Panc1 (cell line): ENCODE measurements at places on chromosomes 5 and 9. TPM values are rescaled to one million over a fixed set of nuclear protein-coding genes. Genes with fewer than 3 reads are reported as not detected.

GRCh38 chr5:56076486-56076885 lies 81.7 kb upstream of the IL6ST start:
- no peaks in the 10 kb centered on the region for H3K27me3 ChIP-seq
- H3K4me3 ChIP-seq: no peak overlapping the region
- no peaks in the 10 kb centered on the region for H3K4me1 ChIP-seq
- no peak for DNase-seq
- H3K36me3 ChIP-seq: no peaks in the 10 kb centered on the region
- no peak overlapping the region for H3K27ac ChIP-seq

GRCh38 chr9:113876151-113876992 lies at the start of gene ZNF618:
Gene ZNF618, plus strand, starts transcription at chr9:113876309. Its CDS starts 72 bp downstream, at chr9:113876381.
- H3K27me3 ChIP-seq: peaks cover 3% of the 10 kb centered on the region; the same call in 1 of the 2 replicates
- H3K36me3 ChIP-seq: no peaks in the 10 kb centered on the region
- peak within 1 kb of the TSS; percentile 50 for H3K4me3 ChIP-seq

DNA sequence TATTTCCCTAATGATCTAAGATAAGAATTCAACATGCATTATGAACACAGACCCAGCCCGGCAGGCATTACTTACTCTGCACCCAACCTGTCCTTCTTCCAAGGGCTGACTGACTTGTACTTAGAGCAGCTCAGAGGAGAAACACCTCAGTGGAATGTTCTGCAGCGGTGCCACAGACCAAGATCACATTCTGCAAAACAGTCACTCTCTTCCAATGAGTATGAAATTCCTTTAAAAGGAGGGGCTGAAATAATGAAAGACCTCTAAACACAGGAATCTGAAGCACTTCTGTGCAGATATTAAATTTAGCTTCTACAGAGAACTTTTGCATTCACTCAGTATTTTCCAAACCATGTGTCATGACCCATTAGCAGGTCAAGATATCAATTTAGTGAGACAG lies 172.9 kb downstream of the ZDHHC21 start:
- DNase-seq: no peak
- H3K4me3 ChIP-seq: no peak overlapping the region
- H3K27me3 ChIP-seq: no peaks in the 10 kb centered on the region
- H3K27ac ChIP-seq: no peak overlapping the region
- no peaks in the 10 kb centered on the region for H3K4me1 ChIP-seq

DNA sequence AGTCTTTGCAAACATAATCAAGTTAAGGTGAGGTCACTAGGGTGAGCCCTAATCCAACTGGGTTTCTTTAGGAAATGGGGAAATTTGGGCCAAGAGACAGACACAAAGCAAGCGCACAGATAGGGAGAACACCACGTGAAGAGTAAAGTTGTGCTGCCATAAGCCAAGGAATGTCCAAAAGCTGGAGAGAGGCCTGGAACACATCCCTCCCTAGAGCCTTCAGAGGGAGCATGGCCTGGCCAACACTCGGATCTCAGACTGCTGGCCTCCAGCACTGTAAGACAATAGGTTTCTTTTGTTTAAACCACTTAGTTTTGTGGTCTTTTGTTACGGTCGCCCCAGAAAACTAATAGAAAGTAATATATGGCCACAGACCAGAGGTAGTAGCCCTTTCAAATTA lies 8.1 kb upstream of the ROR2 start:
- H3K27me3 ChIP-seq: no peaks in the 10 kb centered on the region
- no peak for DNase-seq
- no peak overlapping the region for H3K4me3 ChIP-seq

GRCh38 chr9:88056876-88057275 lies 81.4 kb downstream of the SPATA31C2 start:
- no peaks in the 10 kb centered on the region for H3K27me3 ChIP-seq
- DNase-seq: no peak
- no peak overlapping the region for H3K27ac ChIP-seq
- no peaks in the 10 kb centered on the region for H3K36me3 ChIP-seq
- H3K4me3 ChIP-seq: no peak overlapping the region

- H3K27me3 ChIP-seq: peaks cover 2% of the 10 kb centered on the region; the same call in 1 of the 2 replicates
- no peak for DNase-seq
- H3K4me1 ChIP-seq: peaks cover 6% of the 10 kb centered on the region
- no peaks in the 10 kb centered on the region for H3K36me3 ChIP-seq
Measured at GRCh38 chr5:128201065-128201926, 117.7 kb downstream of the SLC12A2 start.

DNA sequence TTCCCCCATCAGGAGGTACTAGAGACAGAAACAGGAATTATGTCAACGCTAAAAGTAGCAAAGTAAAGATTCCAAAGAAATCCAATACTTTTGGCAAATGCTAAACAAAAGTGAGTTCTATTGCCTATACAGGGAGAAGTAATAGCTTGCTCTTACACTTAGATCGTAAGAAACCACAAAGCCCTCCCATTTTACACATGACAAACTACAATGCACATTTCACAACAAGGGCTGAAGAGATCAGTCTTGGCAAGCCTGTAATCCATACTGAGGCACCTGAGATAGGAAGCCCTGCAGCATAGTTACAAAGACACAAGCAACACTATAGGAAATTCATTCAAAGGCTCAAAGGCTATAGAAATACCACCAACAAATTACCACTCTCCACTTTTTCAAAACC lies 7.7 kb downstream of the HNRNPK start:
- H3K4me1 ChIP-seq: peaks cover 9% of the 10 kb centered on the region; the same call in 1 of the 2 replicates
- no peak overlapping the region for H3K27ac ChIP-seq
- no peak for DNase-seq
- H3K4me3 ChIP-seq: no peak overlapping the region
- no peaks in the 10 kb centered on the region for H3K27me3 ChIP-seq

DNA sequence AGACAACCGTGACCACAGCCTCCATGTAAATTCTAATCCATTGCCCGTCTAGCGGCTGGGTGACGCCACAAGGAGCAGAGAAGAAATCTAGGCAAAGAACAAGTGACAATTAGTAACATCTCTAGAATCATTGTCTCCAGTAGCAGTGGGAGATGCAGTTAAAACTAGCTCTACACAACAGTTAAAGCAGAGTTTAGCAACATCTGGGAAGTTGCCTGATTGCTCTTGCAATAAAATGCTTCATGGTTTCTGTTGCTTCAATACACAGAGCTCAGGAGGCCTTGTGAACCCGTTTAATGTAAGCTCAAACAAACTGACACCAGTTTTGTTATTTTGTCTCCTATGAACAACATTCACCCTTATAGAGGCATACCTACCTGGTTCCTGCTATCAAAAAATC lies 369.8 kb upstream of the PDE4D start:
- no peaks in the 10 kb centered on the region for H3K4me1 ChIP-seq
- no peaks in the 10 kb centered on the region for H3K27me3 ChIP-seq
- no peak overlapping the region for H3K27ac ChIP-seq
- DNase-seq: no peak

DNA sequence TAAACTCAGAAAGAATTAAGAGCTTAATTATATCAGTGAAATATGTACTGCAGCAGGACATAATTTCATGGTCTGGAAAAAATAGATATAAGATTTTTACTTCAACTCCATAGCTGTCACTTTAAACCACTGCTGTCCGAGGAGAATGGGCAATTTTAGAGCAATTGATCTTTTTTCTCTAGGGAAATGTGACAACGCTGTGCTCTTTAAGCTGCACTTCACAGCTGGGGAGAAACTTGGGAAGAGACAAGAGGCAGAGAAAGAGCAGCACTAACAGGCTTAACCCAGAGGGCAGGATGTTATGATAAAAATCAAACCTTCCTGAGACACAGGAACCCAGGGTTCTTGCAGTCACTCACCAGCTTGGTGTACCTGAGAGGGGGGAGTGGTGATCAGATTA lies 92.0 kb downstream of the SPOCK1 start:
- no peaks in the 10 kb centered on the region for H3K36me3 ChIP-seq
- no peak overlapping the region for H3K27ac ChIP-seq
- no peak for DNase-seq
- H3K4me1 ChIP-seq: no peaks in the 10 kb centered on the region
- H3K4me3 ChIP-seq: no peak overlapping the region

Gene STPG3
- total RNA-seq: 0.26 TPM

Gene RMI1
- 14.6 TPM for total RNA-seq

Gene RC3H2
- 57.6 TPM for total RNA-seq

Gene CDH18
- total RNA-seq: 7.0 TPM
